ENCODE measurements at places on chromosomes 3 and 15.
A peak's percentile ranks its signal among the peaks of the same experiment; 100 is the strongest.

DNA sequence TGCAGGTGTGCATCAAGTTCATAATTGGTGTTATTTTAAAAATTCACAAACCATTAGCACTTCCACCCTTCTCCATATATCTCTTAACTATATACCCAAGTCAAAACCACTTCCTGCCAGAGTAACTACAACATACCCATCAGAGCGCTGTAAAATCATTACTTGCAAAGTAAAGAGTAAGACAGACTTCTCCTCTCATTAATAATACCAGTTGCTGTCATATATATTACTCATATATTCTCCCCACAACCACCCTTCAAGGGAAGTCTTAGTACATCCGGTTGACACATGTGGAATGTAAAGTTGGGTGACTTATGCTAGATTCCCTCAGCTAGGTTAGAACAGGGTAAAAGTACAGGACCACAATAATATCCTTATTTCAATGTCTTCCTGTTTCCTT, 5.6 kb downstream of the TERC start:
- no peak for DNase-seq

DNA sequence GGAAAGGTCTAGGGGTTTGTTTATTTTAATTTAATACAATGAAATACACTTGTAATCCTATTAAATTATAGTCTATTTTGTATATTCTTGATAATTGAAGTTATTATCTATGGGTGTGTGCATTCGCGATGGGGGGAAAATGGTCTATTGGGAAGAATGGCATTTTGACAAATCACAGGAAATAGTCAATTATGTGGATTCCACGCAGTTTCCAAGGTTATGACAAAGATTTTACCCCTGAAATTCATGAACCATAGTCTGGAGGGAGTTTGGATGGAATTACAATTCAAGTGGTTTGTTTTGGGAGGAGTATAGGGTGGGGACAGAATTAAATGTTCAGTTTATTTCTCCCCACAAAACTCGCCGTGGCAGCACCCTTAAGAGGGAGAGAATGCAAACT, 66.5 kb downstream of the RBMS3 start:
- no peak for DNase-seq

- DNase-seq = no peak
Observed at GRCh38 chr15:28981351-28981720, 95.6 kb downstream of the APBA2 start.

- DNase-seq = no peak
Observed at GRCh38 chr3:142975316-142975995, 12.0 kb upstream of the PAQR9 start.

DNA sequence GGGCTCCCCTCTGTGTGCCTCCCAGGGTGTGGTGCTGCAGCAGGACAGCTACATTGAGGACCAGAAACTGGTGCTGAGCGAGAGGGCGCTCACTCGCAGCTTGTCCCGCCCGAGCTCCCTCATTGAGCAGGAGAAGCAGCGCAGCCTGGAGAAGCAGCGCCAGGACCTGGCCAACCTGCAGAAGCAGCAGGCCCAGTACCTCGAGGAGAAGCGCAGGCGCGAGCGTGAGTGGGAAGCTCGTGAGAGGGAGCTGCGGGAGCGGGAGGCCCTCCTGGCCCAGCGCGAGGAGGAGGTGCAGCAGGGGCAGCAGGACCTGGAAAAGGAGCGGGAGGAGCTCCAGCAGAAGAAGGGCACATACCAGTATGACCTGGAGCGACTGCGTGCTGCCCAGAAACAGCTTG, 53.7 kb downstream of the KLHL25 start:
- DNase-seq = no peak

DNA sequence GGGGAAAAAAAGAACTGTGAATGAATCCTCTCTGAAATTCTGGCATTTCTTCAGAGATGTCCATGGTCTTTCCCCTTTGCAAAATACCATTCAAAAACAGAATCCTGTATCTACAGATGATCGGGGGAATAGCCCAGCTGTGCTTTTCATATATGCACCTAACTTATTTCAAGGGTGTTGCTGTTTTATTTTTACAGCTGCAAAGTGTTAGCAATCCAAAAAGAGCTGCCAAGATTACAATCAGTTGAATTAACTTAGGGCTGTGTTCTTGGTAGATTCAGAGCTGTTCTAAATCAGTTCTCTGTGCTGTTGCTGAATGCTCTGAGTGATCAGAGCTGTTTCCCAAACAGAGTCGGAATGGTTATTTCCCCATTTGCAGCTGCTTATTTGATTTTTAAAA, 175.7 kb upstream of the SEMA6D start:
- DNase-seq = no peak

DNA sequence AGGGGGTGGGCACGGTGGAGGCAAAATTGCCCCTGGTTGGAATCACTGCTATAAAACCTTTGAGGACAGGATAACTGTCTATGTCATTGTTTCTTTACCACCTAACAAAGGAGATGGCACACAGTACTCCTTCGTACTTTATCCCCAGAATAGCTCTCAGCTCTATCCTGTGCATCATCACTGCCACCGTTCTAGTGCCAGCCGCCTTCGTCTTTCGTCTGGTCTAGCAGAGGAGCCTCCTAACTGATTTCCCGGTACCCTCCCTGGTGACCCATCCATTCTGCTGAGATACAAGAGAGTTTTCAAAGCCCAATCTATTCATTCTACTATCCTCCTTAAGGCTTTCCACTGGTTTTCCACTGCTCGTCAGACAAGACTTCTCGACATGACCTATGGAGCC, 67.9 kb upstream of the PRICKLE2 start:
- DNase-seq = no peak

DNA sequence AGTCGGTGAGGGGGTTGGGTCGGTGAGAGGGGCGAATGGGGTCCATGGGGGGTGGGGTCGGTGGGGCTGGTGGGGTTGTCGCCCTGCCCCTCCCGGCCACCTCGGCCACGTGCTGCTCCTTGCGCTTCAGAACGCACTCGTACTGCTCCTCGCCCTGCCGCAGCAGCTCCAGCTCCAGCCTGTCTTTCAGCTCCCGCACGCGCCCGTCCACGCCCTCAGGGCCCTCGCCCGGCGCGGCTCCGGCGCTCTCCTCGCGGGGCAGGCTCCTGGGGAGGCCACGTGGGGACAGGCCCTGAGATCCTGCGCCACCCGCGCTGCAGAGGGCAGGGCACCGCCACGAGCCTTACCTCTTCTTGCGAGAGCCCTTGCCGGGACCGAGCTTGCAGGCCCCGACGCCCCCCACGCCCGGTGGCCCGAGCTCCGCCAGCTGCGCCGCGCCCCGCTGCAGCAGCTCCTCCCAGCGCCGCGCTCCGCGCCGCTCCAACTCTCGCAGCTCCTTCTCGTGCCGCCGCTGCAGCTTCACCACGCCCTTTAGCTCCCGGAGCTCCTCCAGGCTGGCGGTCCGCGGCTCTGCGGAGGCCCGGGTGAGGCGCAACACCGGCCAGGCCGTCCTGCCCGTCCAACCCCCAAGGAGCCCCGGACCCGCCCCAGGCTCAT, 8.2 kb upstream of the ANKRD63 start:
- DNase-seq = peak; percentile 55

DNA sequence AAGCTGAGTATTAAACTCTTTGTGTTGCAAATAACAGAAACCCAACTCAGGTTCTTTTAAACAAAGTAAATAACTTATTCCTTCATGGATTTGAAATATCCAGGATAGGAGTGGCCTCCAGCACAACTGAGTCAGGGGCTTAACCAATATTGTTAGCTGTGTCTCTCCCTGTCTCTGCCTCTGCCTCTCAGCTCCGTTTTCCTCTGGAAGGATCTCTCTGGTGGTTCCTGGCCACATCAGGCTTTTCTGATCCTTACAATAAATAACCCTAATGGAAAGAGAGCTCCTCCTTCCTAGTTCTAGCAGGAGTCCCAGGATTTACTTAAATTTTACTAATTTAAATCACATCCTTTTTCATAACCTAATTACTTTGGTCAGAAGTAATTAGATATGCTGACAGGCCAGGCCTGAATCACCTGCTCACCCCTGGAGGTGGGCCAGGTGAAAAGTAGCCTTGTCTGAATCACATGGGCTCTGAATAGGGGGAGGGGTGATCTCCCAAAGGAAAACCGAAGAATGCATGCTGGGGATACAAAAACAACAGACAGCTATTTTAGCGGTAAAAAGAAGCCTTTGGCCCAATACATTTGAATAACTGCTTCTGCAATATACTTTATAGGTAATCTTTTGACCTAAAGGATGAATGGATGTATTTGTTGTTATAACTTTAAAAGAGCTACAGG, 75.4 kb downstream of the REC114 start:
- no peak for DNase-seq

DNA sequence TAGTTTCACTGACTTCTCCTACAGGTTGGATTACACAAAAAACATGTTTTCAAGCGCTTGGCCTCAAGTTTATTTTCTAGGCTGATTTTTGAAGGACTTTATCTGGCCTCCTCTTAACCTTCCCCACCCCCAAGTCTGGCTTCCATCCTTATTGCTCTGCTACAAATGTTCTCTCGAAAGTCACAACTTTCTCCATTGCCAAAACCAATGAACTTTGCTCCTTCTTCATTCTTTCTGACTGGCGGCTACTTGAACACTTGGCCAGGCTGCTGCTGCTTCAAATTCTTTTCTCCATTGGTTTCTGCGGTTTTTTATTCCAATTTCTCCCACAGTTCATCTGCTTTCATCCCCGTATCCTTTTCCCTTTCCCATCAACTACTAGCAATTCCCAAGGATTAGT, 106.6 kb downstream of the TOP2B start:
- no peak for DNase-seq

GRCh38 chr3:171383206-171384018, 76.8 kb downstream of the TNIK start:
- DNase-seq = peak; percentile 7

GRCh38 chr3:39638301-39638700, 170.8 kb downstream of the MOBP start:
- DNase-seq = no peak

DNA sequence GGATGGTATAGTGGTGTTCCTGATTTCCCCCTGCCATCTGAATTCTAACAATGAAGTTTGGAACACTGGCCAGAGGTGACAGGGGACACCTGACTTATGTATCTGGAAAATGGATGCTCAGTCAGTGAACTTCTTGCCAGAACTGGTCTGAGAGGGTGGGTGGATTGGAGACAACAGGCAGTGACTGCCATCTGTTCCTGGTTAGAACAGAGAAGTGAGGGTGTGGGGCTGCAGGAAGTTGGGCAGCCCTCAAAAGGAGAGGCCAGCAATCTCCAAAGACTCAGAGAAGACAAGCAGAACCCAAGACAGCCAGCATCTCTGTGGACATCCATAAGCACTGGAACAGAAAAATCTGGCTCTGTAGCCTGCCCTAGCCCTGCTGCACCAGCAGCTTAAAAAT, 50.5 kb downstream of the ANP32A start:
- DNase-seq = no peak

DNA sequence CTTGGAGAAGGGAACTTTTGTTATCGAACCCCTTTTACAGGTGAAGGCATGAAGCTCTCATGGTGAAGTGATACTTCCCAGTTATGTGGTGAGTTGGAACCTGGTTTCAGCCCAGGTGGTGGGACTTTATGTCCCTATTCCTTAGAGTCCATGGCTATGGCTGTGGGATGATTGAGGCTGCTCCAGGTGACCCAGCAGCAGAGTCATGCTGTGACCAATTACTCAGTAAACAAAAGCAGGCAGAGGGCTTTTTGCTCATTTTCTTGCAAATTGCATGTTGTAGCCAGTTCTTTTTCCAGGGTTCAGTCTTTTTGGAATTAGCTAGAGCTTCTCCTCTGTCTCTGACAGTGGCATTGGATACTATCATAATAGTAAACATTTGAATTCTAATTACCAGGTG, 70.7 kb downstream of the CACNA2D3 start:
- DNase-seq = no peak

GRCh38 chr15:23566071-23566554, 639 bp downstream of the MKRN3 start:
- peak; percentile 15 for DNase-seq

DNA sequence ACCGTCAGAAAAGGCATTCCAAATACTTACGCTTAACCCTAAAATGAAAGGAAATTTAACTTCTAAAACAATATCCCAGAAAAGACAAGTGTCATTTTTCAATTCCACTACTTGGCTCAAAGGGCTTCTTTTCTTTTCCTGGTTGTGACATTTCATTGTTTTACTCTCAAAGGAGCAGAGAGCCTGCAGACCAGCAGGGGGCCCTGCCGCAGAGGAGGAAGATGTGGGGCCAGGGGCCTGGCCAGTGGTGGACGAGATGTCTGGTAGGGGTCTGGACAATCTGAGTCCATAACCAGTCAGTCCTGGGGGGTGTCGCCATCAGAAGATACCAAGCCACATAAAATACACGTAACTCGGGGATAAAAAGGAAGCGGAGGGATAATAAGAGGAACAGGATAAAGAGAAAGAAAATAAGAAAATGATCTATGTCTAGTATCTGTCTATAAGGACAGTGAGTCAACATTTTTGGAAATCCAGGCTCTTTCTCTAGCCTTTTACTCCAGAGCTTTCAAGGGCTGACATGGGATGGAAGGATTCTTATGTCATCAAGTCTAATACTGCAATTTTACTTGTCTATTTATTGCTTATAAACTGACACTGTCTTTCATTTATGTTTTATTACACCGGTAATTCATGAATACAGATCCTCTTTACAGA, 54.2 kb upstream of the ARHGEF3 start:
- DNase-seq = peak; percentile 43

- no peak for DNase-seq
Observed at GRCh38 chr3:128491691-128491940, 1.4 kb downstream of the GATA2 start.

DNA sequence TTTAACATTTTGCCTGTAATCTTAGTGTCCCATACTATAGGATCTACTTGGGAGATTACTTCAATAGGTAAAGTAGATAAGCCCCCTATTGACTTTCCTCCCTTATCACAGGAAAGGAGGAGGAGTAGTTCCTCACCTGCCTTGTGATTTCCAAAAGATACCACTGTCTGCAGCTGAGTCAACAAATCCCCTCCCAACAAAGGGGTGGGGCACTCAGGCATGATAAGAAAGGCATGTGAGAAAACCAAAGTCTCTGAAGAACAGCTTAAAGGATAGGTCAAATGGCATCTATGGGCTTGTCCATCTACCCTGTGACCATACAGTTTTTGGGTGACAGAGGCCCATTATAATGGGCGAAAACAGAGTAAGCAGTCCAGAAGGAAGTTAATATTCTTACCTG, 71.3 kb upstream of the WNT7A start:
- DNase-seq = no peak

GRCh38 chr3:170331143-170331542, 26.4 kb upstream of the SKIL start:
- no peak for DNase-seq

GRCh38 chr3:123618076-123618708, 33.3 kb upstream of the HACD2 start:
- DNase-seq = no peak

All from neural crest cell (in vitro differentiated cells).